ENCODE measurements at places on chromosomes 2 and 18.

GRCh38 chr18:50374753-50375391, at the start of gene SKA1:
Gene SKA1 (plus strand): TSS chr18:50375046. CDS start chr18:50375831, 785 bp downstream.
- peak; percentile 85 for DNase-seq

DNA sequence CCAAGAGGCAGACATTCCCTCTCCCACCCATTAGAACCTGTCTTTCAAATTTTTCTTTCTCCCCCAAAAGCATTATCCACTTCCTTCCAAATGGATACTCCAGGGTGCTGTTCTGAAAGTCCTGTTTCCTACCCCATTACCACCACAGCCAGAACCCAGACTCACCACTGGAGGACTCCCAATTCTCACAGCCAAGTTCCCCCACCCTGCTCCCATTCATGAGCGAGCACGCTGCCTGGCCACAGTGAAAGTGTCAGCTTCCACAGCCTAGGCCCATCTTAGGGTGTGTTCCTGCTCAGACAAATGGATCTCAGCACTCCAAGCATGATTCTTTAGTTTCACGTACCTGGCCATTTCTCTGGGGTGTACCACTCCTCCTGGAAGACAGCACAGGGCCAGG, 3.8 kb upstream of the ANKRD53 start:
- no peak for DNase-seq

DNA sequence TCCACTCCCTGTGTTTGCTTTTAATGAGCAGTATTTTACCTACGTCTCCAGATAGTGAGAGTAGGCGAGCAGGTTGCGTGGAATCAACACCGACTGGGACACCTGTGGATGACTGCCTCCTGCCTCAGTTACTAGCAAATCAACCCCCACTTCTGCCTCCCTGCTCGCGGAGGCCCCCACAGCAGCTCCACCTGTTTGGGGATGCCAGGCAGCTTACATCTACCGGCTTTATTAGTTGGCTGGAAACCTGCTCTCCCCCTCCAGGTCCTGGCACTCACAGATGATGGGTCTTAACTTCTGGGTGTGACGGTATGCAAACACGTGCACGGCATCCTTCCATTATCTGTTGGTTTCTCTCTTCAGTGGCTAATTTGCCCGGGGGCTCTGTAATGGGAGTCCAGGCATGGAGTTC, 164.4 kb upstream of the SESTD1 start:
- no peak for DNase-seq

DNA sequence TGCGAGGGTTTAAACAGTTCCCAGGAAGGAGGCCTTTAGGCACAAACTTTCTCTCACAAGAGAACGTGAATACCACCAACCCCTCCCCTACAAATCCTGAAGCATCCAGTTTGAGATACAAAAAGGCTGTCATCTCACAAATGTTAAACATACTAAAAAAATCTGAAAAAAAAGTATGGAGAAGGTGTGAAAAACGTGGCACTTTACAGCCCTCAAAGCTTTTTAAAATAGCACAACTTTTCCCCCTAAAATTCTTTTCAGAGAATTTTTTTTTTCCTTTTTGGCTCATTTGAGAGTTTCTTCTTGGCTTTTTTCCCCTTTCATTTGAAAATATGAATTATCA, 10.1 kb downstream of the ZEB2 start:
- DNase-seq: no peak

GRCh38 chr2:238725298-238725697, 122.6 kb upstream of the TWIST2 start:
- DNase-seq: no peak

GRCh38 chr2:134391751-134392160, 137.9 kb downstream of the MGAT5 start:
- DNase-seq: no peak

GRCh38 chr18:45957100-45957499, 10.0 kb downstream of the EPG5 start:
- DNase-seq: no peak

DNA sequence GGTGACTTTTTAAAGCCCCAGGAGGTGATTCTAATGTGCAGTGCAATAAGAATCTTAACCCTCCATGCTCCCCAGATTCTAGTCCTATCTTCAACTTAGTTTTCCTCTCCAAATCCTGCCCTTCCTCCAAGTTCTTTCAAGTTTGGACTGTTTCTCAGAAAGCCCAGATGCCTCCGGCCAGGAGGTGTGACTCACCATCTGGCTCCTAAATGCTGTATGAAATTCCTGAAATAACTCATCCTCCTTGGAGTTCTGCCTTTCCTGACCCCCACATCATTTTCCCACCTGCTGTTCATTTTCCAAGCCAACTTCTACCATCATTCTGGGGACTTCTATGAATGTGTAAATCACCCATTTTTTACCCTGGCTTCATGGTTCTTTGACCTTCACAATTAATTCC, 118.2 kb upstream of the NOL4 start:
- no peak for DNase-seq

DNA sequence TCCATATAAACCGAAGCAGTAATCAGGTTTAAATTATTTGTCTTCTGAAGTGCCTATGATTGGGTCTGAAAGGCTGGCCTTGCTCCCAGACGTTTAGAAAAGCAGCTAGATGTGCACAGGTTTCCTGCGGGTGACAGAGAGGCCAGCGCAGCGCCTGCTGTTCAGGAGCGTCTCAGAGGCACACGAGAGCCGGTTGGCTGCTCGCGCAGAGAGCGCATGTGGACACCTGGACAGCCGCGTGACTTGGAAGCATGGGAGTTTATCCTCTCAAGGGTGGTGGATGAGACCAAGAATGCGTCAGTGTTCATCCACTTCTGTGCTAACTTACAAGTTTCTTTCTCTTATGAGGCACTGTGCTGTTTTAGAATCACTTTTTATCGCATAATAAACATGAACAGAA, 303.7 kb downstream of the PTGR3 start:
- no peak for DNase-seq

GRCh38 chr2:149082735-149083134, 44.2 kb downstream of the LYPD6B start:
- no peak for DNase-seq

- DNase-seq: no peak
Measured at GRCh38 chr2:235325151-235325550, 168.7 kb upstream of the AGAP1 start.

GRCh38 chr18:59813942-59814341, 85.9 kb upstream of the PMAIP1 start:
- no peak for DNase-seq

DNA sequence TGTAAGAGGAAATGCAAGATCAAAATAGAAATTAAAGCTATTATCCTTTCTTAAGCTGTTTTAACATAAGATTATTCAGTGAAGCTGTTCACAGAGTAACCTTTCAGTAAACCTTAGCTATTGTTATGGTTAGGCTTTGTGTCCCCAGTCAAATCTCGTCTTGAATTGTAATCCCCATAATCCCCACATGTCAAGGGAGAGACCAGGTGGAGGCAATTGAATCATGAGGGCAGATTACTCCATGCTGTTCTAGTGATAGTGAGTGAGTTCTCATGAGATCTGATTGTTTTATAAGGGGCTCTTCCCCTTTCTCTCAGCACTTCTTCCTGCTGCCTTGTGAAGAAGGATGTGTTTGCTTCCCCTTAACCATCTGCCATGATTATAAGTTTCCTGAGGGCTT, 424.4 kb downstream of the DSEL start:
- DNase-seq: no peak

DNA sequence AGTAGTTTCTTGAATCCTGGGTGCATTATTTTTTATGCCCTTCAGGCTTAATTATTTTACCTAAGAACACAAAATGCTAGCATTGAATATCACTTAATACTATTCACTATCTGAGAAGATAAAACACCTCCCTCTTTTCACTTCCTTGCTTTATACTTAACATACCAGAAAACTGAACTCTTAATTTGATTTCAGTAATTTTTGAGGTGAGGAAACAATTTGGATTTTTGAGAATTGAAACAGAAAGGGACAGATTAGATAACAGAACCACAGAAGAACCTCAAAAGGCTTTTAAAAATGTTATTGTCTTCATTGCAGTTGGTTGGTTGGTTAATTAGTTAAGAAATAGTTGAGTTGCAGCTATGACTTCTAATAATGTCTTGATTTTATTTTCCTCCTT, 69.5 kb downstream of the GPD2 start:
- no peak for DNase-seq

- DNase-seq: no peak
Measured at GRCh38 chr18:79509536-79509930, 113.8 kb downstream of the NFATC1 start.

GRCh38 chr18:63604791-63605567, 17.8 kb downstream of the SERPINB13 start:
- DNase-seq: no peak

DNA sequence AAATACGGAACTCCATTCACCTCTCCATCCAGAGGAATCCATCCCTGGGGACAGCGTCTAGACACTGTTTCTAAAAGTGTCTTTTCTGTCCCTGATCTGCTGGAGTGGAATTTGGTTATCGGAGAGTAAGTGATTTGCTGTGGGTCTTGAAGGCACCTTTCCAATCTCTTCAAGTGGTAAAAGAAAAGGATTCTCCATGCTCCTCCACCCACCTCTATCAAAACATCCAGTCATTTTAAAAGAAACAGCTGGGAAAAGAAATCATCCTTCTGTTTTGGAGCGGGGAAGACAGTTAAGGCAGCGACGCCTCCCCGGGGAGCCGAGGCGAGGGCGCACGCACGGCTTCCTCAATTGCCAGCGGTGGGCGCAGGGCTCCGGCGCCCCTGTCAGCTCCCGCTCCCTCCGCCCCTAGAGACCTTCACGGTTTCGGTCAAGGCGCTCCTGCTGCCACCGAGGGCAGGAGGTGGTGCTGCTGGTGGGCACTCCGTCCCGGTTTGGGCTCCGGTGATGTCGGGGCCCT, 547 bp downstream of the SLC35F5 start:
- DNase-seq: no peak

- no peak for DNase-seq
Measured at GRCh38 chr2:54520687-54521086, 64.6 kb downstream of the SPTBN1 start.

DNA sequence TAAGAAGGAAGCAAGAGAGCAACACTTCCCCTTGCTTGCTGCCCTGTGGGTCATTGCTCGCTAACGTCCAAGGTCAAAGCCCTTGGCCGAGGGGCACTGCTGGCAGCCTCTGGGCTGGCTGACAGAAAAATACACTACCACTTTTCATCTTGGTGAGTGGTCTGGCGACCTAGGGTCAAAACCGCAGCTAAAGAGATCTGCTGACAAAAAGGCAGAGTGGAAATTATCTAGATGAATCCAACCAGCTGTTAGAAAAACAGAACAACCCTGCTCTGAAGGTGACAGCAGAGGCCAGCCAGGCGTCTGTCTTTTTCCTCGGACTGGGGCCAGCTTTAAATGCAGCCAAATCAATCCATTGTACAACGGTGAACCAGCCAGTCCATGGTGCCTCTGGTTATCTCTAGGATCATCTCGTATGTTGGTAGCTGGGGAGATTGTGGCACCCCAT, 92.6 kb downstream of the CD8B2 start:
- DNase-seq: no peak

GRCh38 chr18:44777457-44778192, 96.9 kb downstream of the SETBP1 start:
- DNase-seq: no peak

GRCh38 chr18:62450546-62451410, 72.0 kb upstream of the ZCCHC2 start:
- DNase-seq: no peak

- no peak for DNase-seq
Measured at GRCh38 chr18:8029061-8029460, 461.9 kb downstream of the PTPRM start.

DNA sequence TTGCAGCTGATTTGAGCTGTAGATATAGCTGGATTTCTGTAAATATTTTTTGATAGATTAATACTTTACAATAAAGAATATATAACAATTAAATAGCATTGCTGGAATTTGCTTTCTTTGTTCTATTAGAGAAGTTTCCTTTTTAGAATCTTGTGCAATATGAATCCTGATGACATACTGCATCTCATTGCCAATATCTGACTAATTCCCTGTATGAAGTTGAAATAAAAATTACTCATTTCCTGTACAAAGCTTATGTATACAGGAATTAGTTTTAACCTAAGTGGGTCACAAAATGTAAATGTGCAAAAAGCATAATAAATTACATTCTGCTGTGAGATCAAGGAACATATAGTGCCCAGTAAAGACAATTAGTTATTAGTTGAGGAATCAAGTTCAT, 72.8 kb upstream of the TMEFF2 start:
- no peak for DNase-seq

DNA sequence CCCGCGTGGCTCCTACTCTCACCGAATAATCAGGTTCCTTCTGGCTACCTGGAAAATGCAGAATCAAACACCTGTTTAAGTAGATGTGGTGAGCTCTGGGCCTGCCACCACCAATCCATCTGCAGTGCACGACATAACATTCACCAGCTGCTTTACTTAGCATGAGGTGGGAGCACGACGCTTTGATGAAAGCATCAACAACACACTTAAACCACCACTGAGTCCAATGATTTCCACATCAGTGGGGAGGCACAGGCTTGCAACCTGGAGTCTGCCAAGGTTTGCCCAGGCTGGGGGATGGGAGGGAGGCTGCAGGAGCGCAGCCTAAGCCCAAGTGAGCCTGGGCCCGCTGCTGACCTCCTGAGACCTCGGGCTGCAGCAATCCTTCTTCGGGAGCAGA, 415.5 kb downstream of the MEIS1 start:
- DNase-seq: no peak

DNA sequence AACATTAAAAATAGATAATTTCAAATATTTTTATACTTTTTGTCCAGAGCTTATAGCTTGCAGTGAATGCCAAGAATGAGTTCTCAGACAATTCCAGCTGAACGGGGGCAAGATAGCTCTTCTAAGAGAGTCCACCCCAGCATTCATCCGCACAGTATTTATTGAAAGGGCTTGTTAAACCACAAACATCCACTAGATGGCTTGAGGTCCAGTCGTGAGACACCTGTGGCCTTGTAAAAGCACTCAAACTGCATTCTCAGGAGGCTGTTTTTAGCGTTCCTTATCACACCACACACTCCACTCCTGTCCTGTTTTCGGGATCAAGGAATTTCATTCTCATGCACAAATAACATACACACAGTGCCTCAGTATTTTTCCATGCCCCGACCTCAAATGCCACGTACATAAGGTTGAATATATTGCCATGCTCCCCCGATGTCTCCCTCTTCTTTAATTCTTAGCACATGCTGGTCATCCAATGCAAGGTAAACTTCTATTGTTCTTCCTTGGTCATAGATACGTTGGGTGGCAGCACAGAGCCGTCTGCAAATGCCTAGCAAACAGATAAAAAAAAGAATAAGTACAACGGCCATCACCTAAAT, 47.4 kb downstream of the DNAJC10 start:
- no peak for DNase-seq

GRCh38 chr2:30628341-30628740, 178.9 kb downstream of the CAPN13 start:
- DNase-seq: no peak

DNA sequence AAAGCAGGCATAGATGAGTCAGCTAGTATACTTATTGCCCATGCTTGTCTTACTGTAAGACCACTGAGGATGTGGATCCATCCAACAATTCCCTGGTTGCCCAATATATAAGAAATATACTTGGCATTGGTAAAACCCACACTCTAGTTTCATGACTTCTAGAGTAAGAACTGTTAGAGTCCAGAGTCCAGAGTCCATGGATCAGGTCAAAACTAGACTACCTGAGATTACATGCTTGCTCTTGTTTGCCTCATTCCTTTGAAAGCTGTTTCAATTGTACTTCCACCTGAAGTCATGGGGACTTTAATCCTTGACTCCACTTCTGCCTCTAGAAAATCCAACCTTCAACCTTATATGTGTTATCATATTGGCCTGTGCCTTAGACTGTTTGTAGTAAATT, 707.6 kb upstream of the FAM98A start:
- DNase-seq: no peak

Measured in nucleus accumbens (tissue), 56 donors.